HS-5 (cell line): ENCODE measurements at places on chromosomes 6 and 20.

- no peak for DNase-seq
Observed at GRCh38 chr20:3749087-3749688, 16.7 kb downstream of the HSPA12B start.

- DNase-seq, result no peak
Observed at GRCh38 chr20:10665027-10665561, 8.7 kb downstream of the JAG1 start.

DNA sequence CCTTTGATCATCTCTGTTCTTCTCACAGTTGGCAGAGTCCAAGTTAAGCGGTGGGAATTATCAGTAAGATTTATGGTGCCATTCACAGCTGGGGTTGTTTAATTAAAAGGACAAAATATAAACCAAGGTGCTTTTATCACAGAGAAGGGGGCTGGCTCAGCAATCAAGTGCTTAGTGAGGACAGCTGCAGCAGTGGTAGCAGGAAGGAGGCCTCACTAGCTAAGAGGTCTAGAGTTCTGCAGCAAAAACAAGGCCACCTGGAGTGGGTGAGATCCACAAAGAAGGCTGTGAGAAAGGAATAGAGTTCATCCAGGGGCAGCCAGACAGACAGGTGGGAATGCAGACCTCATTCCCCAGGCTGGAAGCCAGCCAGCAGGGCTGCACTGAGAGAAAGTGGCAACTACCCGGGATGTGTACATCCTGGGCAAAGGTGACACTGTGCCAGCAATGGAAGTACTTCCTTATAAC is 37.1 kb downstream of the PIGU start:
- DNase-seq, result no peak

DNA sequence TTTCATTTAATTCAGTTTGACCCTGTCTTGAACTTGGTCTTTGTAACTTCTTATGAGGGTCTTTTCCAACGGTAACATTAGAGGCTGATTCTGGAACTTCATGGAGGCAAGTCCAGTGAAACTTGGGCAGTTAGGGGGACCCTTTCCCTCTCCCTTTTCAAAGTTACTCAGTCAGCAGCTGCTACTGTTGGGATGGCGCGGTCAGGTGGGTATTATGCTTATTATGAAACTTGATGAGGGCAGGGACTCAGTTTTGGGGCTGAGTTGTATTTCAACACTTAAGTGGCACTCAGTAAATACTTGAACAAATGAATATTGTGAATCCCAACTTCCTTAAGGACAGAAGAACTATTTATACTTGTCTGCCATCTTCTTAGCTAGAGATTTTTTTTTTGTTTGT is 20.8 kb downstream of the TOP1 start:
- DNase-seq, result no peak

- DNase-seq, result no peak
Observed at GRCh38 chr20:33097001-33097400, 17.6 kb downstream of the BPIFB4 start.

GRCh38 chr20:53032046-53032445 is 59.9 kb downstream of the TSHZ2 start:
- no peak for DNase-seq

DNA sequence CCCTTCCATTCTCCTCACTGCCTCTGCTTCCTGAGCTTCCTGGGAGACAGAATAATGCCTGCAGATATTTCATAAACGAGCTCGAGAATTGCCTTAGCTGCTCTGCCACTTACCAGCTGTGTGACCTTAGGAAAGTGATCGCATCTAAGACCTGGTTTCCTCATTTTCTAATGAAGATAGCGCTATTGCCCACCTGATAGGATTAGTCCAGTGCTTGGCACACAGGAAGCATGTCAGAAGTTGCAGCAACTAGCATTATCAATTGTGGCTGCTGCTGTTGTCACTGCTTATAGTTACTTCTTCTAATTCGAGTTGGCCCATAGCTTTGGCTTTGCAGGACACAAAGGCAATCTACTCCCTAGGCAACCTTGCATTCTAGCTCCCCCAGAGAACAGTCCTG is 305.5 kb upstream of the SGK1 start:
- no peak for DNase-seq

GRCh38 chr6:53794137-53794719 is 577 bp upstream of the LRRC1 start:
- peak; percentile 39 for DNase-seq

DNA sequence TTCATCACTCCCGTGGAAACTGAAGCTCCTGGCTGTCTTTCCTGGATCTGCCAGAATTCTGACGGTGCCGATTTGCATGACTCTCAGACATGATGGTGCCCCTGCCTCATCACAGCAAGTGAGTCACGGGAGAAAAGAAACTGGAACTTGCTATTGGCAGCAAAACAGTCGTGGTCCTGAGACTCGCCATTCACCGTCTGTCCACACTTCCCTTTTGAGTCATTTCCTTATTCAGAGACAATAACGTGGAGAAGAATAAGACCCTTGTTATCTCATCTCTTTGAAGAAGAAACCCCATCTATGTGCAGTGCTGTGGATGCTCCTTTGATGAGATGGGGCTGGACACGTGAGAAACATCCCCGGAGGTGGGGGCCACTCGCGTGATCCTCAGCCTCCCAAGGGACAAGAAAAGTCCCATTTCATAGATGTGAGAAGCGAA is 4.2 kb downstream of the GPR31 start:
- DNase-seq, result no peak

DNA sequence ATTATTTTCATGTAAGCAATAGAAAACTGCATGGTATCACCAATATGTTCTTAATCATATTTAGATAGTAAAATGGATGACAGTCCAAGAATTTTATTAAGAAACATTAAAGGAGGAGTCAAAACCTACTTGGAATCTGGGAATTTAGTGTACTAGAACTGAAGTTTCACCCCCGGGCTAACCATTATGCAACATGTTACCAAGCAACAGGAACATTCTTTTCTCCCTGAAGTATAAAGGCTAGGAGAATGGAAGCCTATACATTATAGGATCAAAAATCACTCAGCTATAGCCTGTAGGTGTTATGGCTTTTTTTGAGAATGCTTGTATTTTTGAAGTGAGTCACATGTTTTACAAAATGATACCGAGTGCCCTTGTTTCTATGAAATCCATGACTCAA is 538.3 kb downstream of the GRIK2 start:
- DNase-seq, result no peak

DNA sequence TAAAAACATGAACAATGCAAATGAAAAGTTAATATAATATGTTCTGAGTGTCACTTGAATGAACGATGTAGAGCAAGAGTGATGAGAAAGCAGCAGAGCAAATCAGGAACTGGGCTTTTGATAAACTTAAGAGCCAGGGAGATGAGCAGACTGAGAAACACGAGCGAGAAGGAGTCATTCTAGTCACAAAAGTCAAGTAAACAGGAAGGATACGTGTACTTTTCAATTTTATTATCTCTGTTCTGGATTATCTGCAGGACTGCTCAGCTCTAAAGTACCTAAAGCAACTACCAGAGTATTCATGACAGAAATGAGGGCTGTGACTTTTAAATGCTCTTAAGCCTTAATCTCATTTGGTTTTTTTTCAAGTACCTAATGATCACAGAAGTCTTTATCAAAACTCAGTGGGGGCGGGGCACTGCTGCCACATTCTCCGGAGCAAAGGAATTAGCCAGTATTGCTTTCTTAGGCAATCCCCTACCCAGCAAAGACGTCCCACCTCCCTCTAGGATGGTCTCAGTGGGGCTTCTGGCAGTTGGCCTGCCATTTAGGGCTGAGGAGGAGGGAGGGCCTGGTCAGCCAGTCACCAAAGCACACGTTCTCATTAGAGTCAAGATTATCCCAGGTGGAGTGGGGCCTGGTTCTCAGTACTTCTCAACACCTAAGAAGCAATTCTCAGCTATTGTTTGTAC is 8.6 kb downstream of the MAN1A1 start:
- DNase-seq, result no peak

DNA sequence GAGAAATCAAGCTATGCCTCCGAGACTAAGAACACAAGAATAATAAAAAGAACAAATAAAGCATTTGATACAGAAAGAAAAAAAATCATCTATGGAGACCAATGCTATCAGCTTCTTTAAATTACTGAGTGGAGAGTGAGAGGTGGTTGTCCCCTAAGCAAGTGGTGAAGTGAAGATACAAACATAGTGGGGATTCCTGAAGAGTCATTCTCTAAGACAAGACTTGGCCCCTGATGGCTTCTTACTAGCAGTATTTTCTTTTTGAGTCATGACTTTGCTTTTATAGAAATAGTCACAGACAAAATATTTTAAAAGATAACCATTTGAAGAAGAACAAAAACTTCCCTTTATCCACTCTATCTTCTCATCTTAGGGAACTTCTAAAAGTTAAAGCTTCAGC is 261.4 kb upstream of the PRDM1 start:
- DNase-seq, result no peak

GRCh38 chr6:56541030-56541600 is 101.6 kb downstream of the DST start:
- no peak for DNase-seq

GRCh38 chr6:106064756-106065155 is 21.4 kb upstream of the PRDM1 start:
- no peak for DNase-seq

GRCh38 chr20:58985656-58986055 is 4.6 kb downstream of the NELFCD start:
- no peak for DNase-seq

GRCh38 chr20:21291026-21291425 is 12.1 kb upstream of the XRN2 start:
- DNase-seq, result peak; percentile 96

- DNase-seq, result no peak
Observed at GRCh38 chr20:19981031-19981451, 36.1 kb upstream of the NAA20 start.

- DNase-seq, result no peak
Observed at GRCh38 chr6:164924674-164925073, 384.7 kb downstream of the C6orf118 start.

DNA sequence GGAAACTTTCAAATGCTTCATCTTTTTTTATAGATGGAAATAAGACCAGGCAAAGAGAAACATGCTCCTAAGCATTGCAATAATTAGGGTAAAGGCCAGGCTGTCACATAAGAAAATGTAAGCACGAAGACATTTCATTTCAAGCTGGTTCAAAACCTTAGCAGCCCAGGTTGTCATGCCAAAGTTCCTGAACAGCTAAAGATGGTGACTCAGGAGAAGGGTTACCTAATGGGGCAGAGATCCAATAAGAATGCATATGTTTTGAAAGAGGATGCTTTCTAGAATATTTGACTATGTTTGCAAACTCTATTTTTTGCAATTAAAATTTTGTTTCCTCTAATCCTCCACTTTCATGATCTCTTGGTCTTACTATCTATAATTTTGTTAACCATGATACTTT is 65.6 kb upstream of the PHACTR2 start:
- no peak for DNase-seq

DNA sequence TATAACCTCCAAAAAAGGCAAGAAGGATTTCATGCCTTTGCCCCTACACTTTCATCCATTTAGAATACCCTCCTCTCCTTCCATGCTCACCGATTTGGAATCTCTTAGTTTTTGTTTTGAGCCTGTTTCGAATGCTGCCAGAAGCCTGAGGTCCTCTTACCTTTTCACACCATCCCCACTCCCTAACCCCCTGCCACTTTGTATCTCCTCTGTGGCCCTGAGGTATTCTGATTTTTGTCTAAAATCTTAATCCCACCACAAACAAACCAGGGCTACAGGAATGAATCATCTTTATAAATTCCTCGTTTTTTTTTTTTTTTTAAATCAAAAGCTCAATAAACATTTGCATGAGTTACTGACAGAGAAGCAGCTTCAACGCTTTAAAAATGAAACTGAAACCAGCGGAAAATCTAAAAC is 1.6 kb upstream of the RPS12 start:
- DNase-seq, result no peak

DNA sequence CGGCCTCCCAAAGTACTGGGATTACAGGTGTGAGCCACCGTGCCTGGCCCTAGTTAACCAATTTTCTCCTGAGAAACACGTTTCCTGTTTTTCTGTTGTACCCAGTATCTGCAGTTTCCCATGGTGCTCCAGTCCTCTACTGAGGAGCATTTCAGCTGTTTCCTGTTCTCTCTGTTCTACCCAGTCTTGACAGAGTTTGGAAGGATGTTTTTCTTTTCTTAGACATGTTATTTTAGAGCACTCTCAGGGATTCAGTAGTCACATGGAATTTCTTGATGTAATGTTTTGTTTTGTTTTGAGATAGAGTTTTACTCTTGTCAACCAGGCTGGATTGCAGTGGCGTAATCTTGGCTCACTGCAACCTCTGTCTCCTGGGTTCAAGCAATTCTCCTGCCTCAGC is 129.8 kb upstream of the TIAM2 start:
- no peak for DNase-seq

DNA sequence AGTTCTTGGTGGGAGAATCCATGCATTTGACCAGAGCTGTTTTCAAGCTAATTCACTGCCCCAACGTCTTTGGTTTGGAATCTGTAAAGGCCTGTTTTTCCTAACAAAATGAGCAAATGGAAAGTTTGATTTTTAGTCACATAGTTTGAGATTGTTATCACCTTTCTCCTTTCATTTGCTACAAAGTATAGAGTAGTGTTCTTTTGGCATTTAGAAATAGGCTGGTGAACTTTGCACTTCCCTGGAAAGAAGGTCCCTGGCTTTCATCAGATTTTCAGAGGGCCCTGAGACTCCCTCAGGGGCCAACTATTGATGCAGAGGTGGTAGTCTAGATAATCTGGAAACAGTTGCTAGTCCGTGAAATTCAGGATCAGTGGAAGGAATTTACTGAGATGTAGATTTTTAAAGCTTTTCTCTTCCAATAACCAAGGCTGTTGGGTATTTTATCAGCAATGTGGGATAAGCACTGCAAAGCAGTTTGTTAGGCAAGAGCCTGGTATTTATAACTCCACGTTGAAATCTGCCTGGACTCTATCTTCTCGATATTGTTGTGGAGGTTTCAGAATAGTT is 1.7 kb downstream of the ARFGEF2 start:
- no peak for DNase-seq

DNA sequence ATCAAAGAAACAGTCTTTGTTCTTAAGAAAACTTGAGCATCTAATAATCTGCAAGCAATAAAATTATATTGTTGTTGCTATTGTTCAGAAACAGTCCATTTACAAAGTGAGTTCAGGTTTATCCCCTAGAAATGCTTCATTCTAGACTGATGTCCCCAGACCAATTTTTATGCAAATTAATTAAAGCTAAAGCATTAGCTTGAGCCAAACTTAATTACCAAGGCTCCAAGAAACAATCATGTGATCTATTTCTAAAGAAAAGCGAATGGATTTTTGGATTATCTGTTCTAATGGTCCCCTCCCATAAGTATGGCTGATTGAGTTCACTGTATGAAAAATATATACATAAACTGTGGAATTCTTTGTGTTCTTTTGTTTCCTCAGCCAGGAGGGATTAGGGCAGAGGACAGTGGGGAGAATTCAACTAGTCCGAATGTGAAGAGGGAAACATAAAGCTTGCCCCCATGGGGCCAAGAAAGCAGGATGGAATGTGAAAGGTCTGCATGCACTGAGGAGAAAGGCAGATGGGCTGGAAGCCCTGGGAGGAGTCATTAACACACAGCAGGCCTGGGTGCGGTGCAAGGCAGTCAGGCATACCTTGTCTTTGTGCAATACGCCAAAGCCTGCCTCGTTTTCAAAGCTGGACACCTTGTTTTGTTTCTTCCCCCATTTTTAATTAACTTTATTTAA is 597.1 kb downstream of the KIF16B start:
- no peak for DNase-seq
